ENCODE measurements at places on chromosomes 7 and 10. TPM values are rescaled to one million over a fixed set of nuclear protein-coding genes. Genes with fewer than 3 reads are reported as not detected.

Gene PROSER2
- total RNA-seq = 33.1 TPM

DNA sequence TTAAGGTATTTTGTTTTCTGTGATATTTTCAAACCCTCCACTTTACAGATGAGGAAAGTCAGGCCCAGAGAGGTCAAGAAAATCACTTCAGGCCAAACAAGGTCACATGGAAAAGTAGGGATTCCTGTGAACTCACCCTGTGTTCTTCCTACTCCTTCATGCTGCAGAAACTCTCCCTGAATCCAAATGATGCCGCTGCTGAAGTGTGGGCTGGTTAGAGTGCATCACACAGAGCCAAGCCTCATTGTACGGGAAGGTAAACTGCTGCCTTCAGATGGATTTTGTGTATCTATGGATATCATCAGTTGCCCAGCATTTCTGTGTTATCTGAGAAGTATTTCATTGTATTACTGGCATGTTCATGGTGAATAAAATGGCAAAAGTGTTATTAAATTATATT lies 75.4 kb downstream of the NRG3 start:
- no peak for DNase-seq

Gene FGL2
- not detected for total RNA-seq

Gene TEX36
- total RNA-seq = not detected

DNA sequence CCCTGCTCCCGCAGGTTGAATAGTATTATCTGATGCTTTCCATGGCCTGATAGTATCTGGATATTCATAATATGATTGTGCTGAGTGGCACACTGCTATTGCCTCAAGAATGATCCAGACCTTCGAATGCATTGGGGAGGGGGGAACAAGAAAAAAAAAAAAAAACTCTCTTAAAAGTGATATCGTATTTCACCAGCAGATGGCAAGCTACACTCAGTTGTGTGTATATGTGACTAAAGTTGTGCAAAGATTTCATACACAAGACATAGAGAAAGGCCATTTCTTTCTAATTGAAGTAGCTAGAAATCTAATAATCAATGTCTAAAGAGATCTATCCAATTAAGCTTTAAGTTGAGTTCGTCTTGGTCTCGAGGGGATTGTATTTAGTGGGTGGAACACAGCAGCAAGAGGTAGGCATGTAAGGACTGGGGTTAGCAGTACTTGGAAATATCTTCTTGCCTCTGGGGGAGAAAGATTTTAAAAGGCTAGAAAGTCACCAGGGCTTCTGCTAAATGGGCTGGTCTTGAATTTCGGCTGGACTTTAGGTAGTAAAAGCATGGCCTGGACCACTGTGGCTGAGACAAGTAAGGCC lies 15.3 kb downstream of the SFRP4 start:
- DNase-seq = peak; percentile 53

Gene MRPS17
- total RNA-seq = 24.9 TPM

Data from HT1080 (cell line).